ENCODE measurements at places on chromosomes 1 and 21. TPM values are rescaled to one million over a fixed set of nuclear protein-coding genes. Genes with fewer than 3 reads are reported as not detected.

- peak; percentile 51 for DNase-seq
Observed at GRCh38 chr1:240732390-240732789, 120.4 kb upstream of the GREM2 start.

DNA sequence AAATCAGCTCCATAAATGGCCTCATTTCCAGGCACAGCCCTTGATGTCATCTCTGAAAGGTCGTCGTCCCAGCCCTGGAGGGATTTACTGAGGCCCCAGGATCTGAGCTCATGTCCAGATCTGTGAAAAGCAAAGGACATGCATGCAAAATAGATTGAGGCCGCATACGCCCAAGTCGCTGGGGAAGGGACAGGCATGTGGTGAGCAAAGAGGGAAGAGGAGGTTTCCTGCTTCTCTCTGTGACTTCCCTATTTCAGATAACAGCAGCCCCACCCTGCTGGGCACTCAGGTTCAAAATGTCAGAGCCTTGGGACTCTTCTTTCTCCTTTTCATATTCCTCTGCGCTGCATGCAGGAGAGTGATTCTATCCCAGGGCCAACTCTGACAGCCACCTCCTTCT is 197.2 kb downstream of the ADSS2 start:
- DNase-seq = no peak

ADAMTS5 gene
- total RNA-seq = not detected

UBXN10 gene
- total RNA-seq = not detected

GRCh38 chr1:33319949-33320618 is 814 bp downstream of the A3GALT2 start:
- DNase-seq = no peak

LCE1B gene
- not detected for total RNA-seq

RAB7B gene
- total RNA-seq = 0.11 TPM

MSH4 gene
- total RNA-seq = 0.59 TPM

GRCh38 chr1:5661196-5662085 is 330.8 kb downstream of the NPHP4 start:
- no peak for DNase-seq

KRTAP6-3 gene
- not detected for total RNA-seq
